ENCODE measurements at places on chromosomes 6 and 20.

DNA sequence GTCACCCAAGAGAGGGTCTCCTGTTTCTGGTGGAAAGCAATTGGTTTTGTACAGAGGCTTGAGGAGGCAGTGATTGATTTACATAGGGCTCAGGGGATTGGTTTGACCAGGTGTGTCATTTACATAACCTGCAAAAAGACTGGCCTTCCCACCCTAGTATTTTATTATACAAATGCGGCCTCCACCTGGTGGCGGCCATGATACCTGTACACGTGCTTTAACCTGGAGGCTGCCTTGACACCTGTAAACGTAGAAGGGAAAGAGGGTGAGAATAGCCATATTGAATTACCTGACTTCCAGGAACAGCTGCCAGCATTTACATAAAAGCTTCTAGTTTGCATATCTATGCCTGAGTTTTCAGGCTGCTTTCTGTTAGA lies 48.7 kb downstream of the HLA-DPB1 start:
- DNase-seq, result no peak

GRCh38 chr6:68675548-68675947 lies 40.5 kb downstream of the ADGRB3 start:
- no peak for DNase-seq

GRCh38 chr6:45185403-45186251 lies 142.5 kb upstream of the RUNX2 start:
- no peak for DNase-seq

DNA sequence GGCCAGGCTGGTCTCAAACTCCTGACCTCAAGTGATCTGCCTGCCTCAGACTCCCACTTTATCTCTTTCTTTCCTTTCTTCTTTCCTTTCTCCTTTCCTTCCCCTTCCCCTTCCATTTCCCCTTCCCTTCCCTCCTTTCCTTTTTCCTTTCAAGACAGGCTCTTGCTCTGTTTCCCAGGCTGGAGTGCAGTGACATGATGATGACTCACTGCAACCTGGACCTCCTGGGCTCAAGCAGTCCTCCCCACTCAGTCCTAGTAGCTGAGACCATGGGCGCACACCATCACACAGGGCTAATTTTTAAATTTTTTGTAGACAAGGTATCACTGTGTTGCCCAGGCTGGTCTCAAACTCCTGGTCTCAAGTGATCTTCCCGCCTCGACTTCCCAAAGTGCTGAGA lies 377.6 kb upstream of the ZFP64 start:
- DNase-seq, result no peak

DNA sequence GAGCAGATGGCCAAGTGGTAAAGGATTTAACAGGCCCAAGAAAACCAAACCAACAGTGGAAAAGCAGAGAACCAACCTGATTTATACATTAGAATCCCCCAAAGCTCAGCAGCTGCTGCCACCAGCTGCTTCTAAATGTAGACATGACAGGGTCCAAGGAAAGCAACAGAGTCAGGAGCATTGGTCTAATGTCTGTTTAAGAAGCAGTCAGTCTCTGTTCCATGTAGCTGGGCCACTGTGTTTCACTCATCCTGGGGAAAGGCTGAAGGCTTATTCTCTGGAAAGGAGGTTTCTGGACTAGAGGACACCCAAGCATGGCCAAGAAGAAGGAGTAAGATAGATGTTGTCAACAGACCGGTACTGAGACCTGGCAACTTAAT lies 75.4 kb downstream of the TMEM244 start:
- no peak for DNase-seq

- DNase-seq, result no peak
Measured at GRCh38 chr6:82686719-82687118, 323.1 kb downstream of the TPBG start.

DNA sequence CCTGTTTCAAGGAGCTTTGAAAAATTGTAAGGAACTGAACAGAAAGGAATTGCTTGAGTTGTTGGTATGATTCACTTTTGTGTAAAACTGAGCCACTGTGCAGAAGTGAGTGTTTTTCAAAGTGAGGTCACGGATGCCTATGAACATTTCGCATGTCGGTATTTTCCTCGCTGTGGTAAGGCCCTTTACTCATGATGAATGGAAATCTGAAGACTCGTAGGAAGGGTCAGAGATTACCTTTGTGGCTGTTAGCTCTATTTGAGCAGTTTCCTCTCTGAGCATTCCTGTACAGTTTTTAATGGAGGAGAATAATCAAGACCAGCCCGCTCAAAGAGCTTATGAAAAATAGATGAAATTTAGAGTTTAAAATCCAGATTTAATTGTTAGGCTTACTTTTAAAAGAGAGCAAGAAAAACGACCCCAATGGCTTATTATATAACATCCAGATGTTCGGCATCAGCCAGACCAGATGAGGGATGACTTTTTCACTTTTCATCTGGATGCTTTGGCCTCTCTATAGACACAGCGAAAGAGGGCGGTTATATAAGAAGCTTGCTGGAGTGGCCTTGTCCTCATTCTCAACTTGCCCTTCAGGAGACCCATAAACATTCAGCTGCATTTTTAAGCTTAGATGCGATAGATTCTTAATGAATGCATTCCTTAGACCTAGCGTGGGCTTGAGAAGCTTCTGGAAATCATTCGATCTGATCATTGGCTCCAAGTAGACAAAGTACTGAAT lies 99.5 kb downstream of the CD83 start:
- DNase-seq, result no peak

- no peak for DNase-seq
Measured at GRCh38 chr20:62926229-62927127, at the start of gene DIDO1. Gene DIDO1, minus strand, starts transcription at chr20:62926505.

DNA sequence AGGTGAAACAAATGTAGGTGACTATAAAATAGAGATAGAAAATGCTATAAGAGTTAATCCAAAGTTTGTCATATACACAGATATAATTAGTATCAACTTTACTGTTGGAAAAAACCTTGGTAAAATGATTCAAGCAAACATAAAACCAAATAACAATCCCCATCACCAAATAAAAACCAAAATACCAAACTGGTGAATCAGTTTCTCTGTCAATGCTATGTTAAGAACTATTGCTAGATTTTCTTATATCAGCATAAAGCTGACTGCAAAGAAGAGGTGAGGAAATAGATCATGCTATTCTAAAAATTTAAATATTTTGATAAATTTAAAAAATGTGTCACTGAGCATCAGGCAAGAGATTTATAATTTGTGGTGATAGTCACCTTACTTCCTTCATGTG lies 658.4 kb downstream of the PHF3 start:
- DNase-seq, result no peak

DNA sequence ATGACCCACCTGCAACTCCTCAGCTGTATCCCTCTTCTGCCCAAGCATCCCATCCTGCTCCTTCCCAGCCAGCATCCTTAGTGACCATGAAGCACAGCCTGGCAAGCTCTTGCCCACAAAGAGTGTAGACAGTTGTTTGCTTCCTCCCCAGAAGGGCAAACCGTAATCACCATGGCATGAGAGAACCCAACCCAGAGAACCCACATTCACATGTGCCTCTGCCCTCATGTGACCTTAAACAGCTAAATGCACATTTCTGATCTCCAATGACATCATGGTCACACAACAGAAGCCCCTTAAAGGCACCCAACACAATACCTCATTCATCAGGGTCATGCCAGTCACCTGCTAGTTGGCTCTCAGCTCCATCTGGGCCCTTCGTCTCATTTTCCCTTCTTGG lies 162.8 kb upstream of the CDYL start:
- no peak for DNase-seq

GRCh38 chr6:38027685-38028373 lies 208.3 kb downstream of the ZFAND3 start:
- no peak for DNase-seq

DNA sequence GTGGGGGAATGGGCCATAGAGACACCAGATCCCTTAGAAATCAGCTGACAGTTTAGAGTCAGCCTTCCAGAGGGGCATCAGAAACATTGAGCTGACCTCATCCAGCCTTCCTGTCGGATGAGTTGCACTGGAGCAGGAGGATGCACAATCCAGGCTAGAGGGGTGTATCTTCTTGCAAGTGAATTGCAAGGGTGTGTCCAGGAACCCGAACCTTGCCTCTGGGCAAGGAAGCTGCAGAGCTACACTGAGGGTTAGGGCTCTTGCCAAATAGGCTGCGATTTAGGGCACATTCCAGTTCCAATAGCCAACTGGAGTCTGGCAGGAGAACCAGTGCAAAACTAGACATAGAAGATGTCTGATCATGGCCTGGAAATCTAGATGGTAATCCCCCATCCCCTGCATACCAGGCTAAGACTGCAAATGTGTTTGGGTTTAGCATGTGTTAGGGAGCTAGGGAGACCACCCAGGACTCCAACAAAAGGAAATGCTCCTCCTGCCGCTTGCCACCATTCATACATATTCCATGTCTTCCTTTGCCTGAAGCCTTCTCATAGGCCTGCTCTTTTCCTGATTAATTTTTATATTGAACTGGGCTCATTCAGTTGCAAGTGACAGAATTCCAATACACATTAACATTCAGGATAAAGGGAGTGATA lies 6.3 kb upstream of the UTRN start:
- DNase-seq, result no peak

GRCh38 chr6:168136001-168136400 lies 57.0 kb upstream of the FRMD1 start:
- no peak for DNase-seq

DNA sequence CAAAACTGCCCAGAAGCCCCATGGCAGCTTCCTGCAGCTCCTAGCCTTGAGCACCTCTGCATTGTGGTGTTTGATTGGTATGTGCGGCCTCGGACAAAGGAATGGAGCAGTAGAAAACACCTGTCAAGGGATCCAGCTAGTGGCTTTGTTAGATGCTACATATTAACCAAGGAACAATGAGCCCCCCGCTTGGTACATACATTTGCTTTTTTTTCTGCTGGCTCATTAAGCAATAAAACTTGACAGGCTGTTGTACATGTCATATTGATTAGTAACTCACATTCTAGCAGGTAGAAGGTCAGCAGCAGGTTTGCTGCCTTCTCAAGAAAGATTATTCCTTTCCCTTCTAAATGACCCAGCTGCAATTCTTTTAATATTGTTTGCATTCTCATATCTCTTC lies 937 bp downstream of the SPACA1 start:
- DNase-seq, result no peak

DNA sequence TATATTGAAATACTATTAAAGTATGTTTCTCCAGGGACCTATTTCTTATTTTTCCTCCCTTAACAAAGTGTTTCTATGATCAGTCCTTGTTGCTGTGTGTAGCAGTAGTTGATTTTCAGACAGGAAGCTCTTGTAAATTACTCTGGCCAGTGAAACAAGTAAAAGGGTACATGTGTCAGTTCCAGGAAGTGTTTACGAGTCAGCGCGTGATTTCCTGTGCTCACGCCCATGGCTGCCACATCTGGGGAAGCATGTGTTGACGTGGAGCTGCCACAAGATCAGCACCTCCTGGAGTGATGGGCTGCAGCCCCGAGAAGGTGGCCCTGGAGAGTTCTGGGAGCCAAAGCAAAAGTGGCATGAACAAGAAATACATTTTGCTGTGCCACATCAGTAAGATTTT lies 38.6 kb upstream of the GGTLC1 start:
- DNase-seq, result no peak

- no peak for DNase-seq
Measured at GRCh38 chr6:90468080-90468479, 118.8 kb downstream of the MAP3K7 start.

- no peak for DNase-seq
Measured at GRCh38 chr6:97347111-97347510, 64.1 kb upstream of the MMS22L start.

- DNase-seq, result no peak
Measured at GRCh38 chr6:136751991-136752390, 40.3 kb downstream of the MAP3K5 start.

DNA sequence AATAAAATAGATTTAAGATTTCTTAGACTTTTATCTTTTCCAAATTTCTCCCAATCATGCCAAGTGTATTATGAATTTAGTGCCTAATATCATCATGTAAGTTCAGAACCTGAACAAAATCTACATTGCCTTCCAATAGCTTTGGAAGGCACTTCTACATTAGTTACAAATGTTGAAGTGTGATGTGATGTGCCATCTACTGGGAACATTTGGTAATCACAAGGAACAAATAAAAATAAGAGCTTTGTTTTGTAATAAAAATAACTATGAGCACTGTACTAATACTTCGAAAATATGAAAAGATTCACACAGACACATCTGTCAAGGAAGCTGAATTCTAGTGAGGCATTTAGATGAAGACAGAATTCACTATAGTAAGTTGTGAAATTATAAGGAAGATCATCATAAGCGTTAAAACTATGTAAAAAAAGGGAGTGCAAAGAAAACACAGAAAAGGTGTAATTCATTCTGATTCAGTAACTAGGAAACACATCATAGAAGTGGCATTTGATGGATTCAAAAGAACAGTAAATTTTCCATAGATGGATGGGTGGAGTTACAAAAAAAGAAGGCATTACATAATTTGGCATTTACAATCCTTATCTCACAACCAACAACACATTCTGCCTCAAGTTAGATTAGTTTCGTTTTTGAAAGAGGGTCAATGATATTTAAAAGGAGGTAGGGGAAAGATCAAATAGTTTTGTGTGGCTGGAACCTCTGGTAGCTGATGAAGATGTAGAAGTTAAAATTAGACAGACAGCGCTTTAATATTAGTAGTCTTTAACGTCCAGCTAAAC lies 161.0 kb downstream of the ASCC3 start:
- no peak for DNase-seq

DNA sequence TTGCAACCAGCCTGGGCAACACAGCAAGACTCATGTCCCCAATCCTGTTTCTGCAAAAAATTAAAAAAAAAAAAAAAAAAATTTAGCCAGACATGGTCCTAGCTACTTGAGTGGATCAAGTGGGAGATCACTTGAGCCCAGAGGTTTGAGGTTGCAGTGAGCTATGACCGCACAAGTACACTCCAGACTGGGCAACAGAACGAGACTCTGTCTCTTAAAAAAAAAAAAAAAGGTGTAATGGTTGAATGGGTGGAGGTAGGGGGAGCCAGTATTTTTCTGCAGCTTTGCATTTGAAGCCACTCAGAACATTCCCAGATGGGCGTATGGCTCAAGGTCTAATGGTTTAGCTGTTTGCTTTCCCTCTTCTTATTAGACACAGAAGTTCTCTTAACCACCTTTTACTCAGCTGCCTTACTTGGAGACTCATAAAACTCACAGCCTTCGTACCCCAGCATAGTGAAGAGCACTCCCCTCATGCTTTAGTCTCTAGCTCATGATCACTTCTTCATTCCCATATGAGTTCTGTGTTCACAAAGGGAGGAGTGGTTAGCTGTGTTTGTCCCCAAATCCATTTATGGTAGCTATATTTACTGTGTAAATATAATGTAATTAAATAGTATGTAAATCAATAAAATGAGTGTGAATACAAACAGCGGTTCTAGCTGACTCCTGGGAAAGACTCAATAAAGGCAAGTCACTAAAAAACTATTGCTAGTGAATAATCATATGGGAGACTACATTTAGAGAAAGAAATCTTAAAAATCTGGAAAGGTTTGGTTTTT lies 9.0 kb downstream of the FKBP1A start:
- no peak for DNase-seq

GRCh38 chr6:90293319-90293953 lies 3.2 kb downstream of the BACH2 start:
- DNase-seq, result no peak

DNA sequence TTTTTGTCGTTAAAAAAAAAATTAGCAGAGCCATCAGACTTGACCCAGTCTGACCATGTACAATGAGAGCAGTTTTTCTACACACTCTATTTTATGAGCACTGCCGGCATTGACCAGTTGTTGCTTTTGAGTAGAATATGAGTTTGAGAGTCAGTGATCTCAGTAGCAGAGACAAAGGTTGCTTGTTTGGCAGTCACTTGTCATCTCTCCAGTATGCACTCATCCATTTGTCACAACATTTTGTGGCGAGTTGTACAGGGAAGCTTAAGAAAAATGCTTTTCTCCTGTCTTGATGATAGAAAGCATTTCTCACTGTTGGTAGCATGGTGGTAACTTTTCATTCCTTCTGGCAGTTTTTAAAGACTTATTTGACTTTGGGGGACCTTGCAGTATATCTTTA lies 159.9 kb downstream of the MMS22L start:
- DNase-seq, result no peak

Data from HS-27A (cell line).